Activated T-helper 2 cell treated with anti-CD3 and anti-CD28 coated beads, Interferon-gamma antibody, Interleukin-2, Interleukin-4, amounts not matched to agents 10 μg/mL and 5 μg/mL and 100 μg/mL, durations not matched to agents 14 hours and 24 hours and 36 hours (primary cell): ENCODE measurements at places on chromosomes 2 and 18.

GRCh38 chr2:42823744-42824453 lies 31.5 kb upstream of the HAAO start:
- DNase-seq: no peak

GRCh38 chr2:161141033-161141432 lies 19.2 kb upstream of the TANK start:
- DNase-seq: no peak

- DNase-seq: no peak
Observed at GRCh38 chr2:146964494-146964893, 880.3 kb upstream of the ACVR2A start.

DNA sequence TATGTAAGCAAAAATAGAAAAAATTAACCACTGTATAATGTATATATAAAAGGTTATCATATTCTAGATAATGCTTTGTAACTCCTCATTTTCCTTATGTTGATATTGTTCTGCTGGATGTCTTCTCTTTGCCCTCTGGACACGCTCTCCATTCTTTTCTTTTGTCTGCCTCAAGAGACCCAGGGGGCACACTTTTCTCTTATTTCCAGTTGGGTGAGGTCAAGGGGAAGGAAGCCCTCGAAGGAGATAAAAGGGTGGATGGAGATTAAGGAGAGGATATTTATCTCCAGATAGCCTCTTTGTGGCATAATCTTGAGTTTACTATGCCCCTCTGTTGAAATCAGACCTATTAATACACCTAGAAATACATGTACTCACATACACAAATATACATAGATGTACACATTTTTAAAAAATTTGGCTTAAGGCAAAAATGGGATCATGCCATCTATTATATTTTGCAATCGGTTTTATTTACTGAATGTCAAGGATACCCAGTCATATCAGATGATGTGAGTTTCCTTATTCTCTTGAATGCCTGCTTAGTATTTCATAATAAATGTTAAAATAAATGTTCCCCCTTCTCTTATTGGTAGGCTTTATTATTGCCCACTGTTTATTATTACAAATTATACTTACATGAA lies 65.3 kb downstream of the LCLAT1 start:
- DNase-seq: no peak

- no peak for DNase-seq
Observed at GRCh38 chr2:145541028-145541427, 1021.1 kb upstream of the ZEB2 start.

- no peak for DNase-seq
Observed at GRCh38 chr2:127620866-127621265, 25.1 kb upstream of the GPR17 start.

GRCh38 chr18:36015629-36016028 lies 43.1 kb downstream of the RMP24 start:
- no peak for DNase-seq

- DNase-seq: no peak
Observed at GRCh38 chr2:234804704-234805103, 147.1 kb upstream of the SH3BP4 start.

- DNase-seq: no peak
Observed at GRCh38 chr18:78974115-78974761, 5.4 kb upstream of the SALL3 start.

DNA sequence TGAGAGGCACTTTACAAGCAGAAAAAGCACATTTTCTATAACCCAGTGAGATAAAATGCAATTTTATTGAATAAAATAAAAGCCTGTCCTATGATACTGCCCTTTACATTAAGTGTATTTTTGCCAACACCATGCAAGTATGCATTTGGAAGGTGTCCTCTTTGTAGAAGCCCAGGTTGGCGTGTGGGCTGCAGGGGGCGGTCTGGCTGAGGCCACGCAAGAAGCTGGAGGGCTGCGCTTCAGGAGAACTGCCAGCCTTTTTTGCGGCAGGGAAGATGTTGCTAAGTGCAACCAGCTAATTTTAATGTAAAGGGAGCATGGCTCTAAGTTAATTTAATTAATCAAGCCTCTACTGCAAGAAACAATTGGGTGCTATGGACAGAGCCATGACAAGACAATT lies 562.8 kb upstream of the SALL3 start:
- no peak for DNase-seq

DNA sequence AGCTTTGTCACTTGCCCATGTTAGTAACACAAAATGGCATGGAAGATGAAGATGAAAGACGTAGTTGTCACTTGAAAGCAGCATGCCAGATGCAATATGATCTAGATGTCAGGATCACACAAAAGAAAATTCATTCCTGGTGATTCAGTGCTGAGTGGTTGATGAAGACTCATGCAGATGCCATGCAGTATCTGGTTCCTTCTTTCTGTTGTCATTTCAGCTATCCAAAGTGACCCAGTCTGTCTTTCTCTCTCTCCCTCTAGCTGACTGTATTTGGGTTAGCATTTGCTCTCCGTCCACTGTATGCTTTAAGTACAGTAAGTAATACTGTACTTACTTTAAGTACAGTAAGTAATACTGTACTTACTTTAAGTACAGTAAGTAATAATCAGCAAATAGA lies 50.4 kb downstream of the TTN start:
- no peak for DNase-seq

- DNase-seq: no peak
Observed at GRCh38 chr2:158575051-158575635, 118.4 kb downstream of the PKP4 start.

- DNase-seq: no peak
Observed at GRCh38 chr18:26648509-26649192, 100.3 kb upstream of the KCTD1 start.

GRCh38 chr2:218807626-218808025 lies 24.0 kb downstream of the PRKAG3 start:
- no peak for DNase-seq

DNA sequence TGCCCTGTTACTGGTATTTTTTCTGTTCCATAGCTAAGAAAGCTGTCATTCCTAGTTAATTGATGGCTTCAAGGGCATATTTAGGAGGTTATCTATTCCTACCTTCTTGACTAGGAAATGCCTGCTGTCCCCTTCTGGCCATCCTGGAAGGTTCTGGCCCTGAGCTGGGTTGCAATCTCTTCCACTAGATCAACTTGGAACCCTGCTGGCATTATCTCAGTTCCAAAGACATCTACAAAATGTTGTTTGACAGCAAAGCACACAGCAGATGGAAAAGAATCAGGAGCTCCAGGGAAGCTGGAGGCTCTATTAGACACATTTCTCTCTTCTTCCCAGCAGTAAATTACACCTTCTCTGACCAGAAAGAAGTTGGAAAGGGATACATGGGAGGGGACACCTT lies 192.1 kb downstream of the ARHGAP28 start:
- no peak for DNase-seq

DNA sequence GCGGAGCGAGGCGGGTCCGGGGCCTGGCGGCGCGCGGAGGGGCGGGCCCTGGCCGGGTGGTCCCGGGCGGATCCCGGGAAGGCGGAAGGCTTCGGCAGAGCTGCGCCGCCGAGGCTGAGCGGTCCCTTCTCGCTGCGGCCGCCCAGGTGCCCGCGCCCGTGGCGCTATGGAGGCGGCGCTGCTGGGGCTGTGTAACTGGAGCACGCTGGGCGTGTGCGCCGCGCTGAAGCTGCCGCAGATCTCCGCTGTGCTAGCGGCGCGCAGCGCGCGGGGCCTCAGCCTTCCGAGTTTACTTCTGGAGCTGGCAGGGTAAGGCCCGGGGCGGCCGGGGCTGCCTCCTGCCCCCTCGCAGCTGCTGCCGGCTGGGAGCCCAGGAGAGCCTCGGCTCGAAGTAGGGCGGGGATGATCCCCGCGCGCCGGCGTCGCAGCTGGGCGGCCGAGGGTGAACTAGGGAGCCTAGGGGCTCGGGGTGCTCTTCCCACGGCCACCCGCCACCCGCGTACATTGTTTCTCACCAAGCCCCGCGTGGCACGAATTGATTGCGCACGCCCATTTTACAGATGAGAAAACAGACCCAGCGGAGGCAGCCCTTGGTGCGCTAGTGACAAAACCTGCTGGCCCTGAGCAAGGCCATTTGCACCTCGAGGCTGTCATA lies at the start of gene SLC66A3:
TSS of gene SLC66A3 (plus strand) at position 87 of the 655 bp plus-strand sequence. CDS start at position 167, 80 bp downstream.
- no peak for DNase-seq

- no peak for DNase-seq
Observed at GRCh38 chr2:165450156-165450555, 19.3 kb upstream of the CSRNP3 start.

DNA sequence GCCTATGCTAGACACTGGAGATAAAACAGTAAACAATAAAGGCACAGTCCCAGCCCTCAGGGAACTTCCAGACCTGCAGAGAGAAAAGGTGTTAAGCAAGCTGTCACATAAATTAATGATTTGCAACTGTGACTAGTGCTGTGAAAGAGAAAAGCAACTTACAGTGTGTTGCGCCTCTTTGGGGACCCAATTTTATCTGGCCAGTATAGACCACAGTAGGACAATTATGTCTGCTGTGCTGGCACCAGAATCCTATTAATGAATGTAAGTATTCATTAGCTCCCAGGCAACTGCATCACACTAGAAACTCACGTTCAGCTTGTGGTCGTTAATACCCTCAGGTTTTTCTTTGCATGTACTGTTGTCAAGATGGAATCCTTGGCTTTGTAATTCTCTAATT lies 55.3 kb upstream of the CHST9 start:
- no peak for DNase-seq

GRCh38 chr2:109110170-109110569 lies 18.8 kb upstream of the SH3RF3 start:
- no peak for DNase-seq

- no peak for DNase-seq
Observed at GRCh38 chr2:163664610-163665009, 71.2 kb downstream of the FIGN start.

- no peak for DNase-seq
Observed at GRCh38 chr2:199743415-199744120, 107.4 kb downstream of the FTCDNL1 start.

GRCh38 chr18:59787998-59788790 lies 91.0 kb upstream of the CCBE1 start:
- no peak for DNase-seq

- DNase-seq: peak; percentile 30
Observed at GRCh38 chr2:208265371-208265800, 669 bp upstream of the PIKFYVE start.

GRCh38 chr2:96386470-96386869 lies 50.9 kb downstream of the NCAPH start:
- DNase-seq: no peak

- DNase-seq: no peak
Observed at GRCh38 chr2:64405581-64406406, 48.2 kb upstream of the LGALSL start.

GRCh38 chr2:190215620-190216019 lies 104.0 kb downstream of the HIBCH start:
- no peak for DNase-seq

DNA sequence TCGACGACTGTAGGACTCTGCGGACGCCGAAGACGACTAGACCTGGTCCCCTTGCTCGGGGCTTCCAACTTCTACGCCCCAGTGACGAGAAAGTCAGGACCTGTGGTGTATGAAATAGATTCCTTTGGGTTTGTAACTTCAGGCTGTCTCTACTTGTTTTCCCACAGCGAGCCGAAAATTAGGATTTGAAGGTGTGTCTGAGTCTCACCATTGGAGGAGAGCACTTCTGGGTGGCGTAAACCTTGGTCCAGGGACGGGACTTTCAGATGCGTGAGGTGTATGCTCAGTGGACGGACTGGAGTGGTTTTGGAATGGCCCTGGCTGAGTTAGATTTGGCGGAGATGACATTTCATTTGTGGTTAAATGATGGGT lies 1.3 kb downstream of the BIRC6 start:
- DNase-seq: peak; percentile 10

- no peak for DNase-seq
Observed at GRCh38 chr2:145569108-145569507, 1049.2 kb upstream of the ZEB2 start.

GRCh38 chr2:242056785-242057184 lies 187.3 kb downstream of the RTP5 start:
- no peak for DNase-seq

DNA sequence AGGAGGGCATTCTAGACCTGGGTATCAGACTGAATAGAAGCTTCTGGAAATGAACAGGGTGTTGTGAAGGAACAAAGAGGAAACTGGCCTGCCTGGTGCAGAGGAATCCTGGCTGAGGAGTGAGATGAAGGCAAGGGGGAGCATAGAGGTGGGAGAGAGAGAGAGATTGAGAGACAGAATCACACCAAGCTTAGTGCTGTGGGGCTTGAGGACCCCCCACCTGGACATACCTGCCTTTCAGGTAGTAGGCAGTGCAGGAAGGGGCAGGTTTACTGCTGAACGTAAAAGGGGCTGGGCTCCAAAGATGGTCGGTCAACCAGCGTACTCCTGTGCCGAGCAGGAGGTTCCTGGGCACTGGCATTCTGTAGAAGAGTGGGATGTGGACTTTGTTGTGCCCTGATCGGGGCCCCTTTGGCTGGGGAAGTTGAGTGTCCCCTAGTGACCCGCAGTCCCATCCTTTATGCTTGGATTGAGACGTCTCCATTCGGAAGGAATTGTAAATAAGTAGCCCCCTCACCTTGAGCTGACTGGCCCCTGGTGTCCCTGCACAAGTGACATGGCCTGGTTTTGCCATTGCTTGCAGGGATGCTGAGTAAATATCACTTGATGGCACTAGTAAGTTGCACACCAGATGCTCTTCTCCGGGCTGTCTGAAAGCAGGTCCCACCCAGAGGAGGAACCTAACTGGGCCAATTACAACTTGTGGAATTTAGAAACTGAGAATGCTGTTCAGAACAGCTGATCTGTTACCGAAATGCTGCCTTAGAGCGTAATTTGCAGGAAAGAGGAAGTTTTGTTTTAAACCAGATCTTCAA lies 1.4 kb downstream of the UBE2F start:
- DNase-seq: peak; percentile 59

DNA sequence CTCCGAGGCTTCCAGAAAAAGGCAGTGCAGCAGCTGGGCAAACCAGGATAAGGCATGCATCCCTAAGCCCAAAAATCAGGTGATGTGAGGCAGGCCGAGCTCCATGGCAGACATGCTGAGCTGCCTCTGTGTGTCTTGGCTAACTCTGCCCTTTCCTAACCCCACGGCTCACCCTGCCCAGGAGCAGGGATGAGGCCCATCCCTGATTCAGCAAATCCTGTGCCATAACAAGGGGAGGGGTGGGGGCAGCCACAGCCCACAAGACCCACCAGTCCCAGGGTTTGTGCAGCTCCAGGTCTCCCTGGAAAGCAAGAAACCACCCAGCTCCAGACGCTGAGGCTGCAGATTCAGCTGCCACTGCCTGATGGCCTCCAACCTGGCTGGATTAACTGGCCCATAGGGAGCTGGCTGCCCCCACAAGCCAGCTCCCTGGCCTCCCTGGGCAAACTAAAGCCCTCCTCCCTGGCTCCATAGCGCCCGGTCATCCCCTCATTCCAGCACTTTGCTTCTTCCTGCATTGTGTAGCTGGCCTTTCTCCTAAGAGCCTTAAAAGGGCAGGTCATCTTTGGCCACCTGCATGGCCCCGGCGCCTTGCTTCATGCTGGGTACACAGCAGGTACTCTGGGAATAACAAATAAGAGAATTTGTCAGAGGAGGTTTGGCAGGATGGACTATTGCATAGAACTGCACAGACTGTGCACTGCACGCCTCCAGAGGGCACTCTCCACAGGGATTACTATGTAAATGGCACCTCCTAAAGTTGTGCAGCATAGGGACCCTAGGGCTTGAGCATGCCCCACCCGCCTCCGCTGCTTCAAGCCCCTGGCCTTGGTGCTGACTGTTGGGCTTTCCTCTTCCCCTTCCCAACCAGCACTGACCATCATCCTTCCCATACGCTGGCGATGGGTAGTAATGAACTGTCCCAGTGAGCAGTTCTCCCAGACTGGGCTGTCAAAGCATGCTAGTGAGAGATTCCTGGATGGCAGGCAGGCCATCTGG lies 10.7 kb downstream of the STEAP3 start:
- DNase-seq: no peak

GRCh38 chr18:45412577-45412976 lies 202.7 kb upstream of the SLC14A2 start:
- DNase-seq: no peak

GRCh38 chr2:234518986-234519642 lies 22.2 kb upstream of the ARL4C start:
- DNase-seq: no peak
